ENCODE measurements at places on chromosomes 4 and X. TPM values are rescaled to one million over a fixed set of nuclear protein-coding genes. Genes with fewer than 3 reads are reported as not detected.

DNA sequence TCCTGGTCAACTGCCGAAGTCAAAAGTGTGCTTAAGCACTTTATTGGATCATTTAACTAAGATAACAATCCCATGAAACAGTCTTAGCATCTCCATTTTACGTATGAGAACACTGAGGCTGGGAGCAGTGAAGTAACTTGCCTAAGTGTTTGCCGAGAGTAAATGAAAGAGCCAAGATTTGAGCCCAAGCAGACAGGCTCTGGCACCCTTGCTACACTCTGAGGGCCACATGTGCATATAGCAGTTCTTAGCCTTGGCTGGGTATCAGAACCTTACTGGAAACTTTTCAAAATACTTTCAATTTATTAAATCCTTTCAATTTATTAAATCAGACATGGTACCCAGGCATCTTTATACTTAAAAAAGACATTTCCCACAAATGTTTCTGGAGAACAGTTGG, 225.9 kb downstream of the NR3C2 start:
- no peak for DNase-seq

DNA sequence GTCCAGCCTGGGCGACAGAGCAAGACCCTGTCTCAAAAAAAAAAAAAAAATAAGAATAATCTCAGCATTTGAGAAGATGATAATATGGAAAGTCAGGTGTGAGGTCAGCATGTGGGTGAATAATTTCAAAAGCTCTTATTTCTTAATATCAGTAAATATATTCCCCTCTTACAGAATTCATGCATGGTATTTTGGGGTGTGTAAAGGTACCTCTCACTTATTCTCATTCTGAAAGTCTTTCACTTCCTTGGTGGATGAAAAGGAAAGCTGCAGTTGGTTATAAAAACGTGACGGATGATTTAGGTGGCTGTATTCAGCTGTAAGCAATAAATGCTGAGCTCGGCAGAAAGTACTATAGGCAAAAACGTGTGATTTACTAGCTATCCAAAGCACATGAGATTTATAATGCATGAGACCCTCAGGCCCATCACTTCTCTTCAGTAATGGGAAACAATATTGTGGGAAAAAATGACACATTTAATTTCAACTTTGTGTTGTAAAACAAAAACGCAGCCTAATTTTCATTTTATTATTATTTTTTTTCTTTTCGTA, 353.2 kb upstream of the MAGEB2 start:
- DNase-seq, result no peak

GRCh38 chr4:153464068-153464467, 2.1 kb upstream of the TMEM131L start:
- no peak for DNase-seq

DNA sequence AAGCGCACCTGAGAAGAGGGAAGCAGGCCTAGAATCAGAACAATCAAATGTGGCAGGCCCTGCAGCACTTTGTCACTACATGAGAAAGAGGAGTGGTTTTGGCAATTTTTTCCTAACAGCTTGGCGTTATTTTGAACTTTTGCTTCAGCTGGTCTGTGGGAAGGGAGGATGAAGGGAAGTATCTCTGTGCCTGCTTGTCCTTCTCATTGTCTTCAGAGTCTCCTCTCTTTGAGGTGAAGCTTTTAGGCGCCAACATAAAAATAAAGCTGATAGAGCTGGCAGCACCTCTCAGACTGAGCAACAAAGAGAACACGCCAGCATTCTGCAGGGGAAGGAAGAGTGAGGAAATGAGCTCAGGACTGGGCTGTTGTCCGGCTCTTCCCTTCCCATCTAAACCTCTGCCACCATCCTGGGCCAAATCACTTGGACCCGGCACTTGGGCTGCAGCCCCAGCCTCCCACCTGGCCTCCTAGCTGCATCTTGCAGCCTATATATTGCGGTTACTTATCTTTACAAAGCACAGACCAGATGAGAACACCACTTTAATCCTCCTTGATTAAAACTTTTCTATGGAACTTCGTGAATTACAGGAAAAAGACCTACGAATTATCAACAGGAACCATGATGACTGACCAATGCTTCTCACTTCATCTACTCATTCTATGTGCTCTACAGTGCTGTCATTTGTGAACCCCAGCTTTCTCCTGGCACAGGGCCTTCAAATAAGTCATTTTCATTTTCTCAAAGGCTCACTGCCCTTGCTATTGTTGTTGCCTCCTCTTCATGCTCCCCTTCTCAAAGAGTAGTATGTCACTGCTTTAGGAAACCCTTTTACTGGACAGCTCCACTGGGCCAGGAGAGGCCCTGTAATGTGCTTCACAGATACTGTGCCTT, 476.4 kb upstream of the HS3ST1 start:
- DNase-seq, result no peak

DNA sequence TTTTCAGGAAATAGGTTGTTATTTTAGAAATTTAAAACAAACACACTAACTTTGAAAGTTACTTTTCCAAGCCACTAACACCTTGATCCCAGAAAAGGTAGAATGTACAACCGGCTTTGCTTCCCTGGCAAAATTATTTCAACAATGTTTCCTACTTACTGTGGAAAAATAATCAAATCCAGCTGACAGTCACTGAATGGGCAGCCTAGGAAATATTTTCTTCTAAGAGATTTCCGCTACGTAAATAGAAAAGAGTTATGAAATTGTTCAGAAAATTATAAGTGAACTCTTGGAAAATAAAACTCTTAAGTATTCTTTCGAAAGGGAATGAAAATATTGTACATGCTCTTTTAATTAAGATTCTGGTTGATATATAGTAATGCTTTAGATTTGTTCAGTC, 195.7 kb downstream of the GASK1B start:
- DNase-seq, result no peak

GRCh38 chrX:54085666-54086065, 41.4 kb upstream of the PHF8 start:
- no peak for DNase-seq

GRCh38 chr4:20944961-20945360, 244.7 kb downstream of the PACRGL start:
- no peak for DNase-seq

DNA sequence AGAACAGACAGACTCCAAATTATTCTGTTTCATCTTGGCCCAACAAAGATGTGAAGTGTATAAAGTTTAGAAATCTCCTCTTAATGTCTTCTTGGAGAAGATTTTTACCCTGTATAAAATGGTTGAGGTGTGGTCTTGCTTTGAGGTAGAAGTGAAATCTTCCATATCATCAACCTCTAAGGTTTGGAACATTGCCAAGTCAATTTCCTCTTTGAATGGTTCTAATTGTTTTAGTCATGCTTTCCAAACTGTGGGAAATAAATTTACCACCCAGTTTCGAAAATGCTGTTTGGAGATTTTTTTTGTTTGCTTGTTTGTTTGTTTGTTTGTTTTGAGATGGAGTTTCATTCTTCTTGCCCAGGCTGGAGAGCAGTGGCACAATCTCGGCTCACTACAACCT, 174.1 kb upstream of the ADAMTS3 start:
- no peak for DNase-seq

DNA sequence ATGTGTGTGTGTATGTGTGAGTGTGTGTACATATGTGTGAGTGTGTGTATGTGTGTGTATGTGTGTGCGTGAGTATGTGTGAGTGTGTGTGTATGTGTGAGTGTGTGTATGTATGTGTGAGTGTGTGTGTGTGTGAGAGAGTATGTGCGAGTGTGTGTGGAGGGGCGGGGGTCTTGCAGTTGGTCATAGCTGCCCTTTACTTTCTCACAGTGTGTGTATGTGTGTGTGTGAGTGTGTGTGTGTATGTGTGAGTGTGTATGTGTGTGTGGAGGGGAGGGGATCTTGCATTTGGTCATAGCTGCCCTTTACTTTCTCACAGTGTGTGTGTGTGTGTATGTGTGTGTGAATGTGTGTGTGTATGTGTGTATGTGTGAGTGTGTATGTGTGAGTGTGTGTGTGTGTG, 74.8 kb upstream of the ENPP6 start:
- no peak for DNase-seq

DNA sequence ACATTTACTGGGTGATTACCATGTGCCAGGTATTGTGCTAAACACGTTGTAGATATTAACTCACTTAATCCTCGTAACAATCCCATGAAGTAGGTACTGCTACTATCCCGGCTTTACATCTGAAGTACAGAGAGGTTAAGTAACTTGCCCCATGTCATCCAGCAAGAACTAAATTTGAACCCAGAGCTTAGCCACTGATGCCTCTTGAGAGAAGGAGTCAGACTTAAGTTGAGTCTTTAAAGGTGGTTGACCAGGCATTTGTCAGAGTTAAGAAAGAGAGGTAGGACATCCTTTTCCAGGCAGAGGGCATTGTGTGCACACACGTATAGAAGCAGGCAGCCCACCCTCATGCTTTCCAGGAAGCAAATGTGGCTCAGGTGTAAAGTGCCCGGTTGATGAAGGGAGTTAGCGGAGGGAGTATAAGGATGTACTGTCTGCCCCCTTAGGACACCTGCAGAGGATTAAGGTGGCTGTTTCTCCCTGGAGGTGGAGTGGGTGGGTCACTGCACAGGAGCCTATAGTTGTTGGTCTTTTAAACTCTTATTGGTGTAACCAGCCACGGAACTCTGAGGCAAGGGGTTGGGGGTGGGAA, 335 bp upstream of the CD38 start:
- DNase-seq, result no peak

GRCh38 chr4:179855469-179855868, 2387.7 kb upstream of the TENM3 start:
- no peak for DNase-seq

DNA sequence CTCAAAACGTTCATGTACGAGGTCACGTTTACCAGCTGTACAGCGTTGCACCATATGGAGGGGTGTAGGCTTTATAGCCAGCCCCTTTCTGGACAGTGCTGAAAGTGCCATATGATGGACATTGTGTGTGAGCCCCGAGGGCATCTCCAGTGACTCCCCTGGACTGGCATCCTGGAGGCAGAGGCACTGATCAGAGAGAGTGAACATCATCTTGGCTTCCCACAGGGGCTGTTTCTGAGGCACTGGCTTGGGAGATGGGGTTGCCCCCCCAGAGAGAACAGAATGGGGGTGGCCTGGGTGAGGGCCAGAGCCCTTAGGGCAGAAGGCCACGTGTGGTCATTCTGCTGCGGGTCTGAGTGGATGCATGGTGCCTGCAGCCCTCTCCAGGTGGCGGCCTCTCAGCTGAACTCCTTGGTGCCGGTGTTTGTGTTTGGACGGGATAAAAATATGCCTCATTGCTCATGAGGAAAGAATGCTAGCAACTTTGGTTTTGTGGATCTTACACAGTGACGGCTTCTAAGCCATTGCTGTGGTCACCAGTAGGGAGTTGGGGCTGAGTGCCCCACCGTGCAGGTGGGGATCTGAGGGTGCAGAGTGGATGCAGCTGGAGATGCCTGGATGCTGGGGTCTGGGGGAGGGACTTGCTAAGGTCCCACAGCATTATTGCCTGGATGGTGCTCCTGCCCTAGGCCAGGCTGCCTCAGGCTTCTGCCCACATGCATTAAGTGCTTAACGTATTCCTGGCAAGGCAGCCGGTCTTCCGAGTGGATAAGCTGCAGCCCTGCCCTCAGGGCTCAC, 3.4 kb downstream of the WFS1 start:
- no peak for DNase-seq

The NHSL2 gene
- total RNA-seq, result 0.31 TPM

The CTAG2 gene
- 37.2 TPM for total RNA-seq

The SHOX gene
- total RNA-seq, result not detected
